ENCODE measurements at places on chromosomes 1 and 21.

DNA sequence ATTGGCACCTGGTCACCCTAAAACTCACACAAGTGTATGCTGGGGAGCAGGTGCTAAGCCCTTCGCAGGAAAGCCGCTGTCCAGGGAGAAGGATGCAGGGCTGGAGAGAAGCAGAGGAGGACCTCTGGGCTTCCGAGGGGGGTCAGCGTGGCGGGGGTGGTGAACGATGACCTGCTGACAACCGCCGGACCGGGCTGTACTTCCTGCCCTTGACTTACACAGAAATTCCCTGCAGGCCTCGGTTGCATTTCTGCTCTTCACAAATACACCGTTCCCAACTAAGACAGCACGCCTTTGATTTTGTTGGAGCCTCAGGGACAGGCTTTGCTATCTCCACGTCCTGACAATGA, 37.6 kb downstream of the SLC2A7 start:
- DNase-seq, result no peak

DNA sequence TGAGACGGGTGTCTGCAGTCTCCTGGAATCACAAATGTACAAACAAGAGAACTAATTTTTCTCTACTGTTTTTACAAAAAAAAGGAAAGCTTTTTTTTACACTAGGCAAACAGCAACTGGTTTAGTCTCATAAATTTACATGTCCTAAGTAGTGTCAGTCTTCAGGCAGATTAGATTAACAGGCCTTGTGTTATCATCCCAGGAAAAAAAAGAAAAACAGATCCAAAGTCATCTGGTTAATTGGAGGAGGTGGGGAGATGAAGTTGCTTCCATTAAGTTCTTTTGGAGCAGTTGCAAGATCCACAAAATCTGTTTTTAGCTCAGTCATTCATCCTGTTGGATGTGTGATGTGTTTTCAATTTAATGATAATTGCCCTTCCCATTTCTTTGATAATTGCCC, 363.5 kb upstream of the ADGRL2 start:
- DNase-seq, result no peak

DNA sequence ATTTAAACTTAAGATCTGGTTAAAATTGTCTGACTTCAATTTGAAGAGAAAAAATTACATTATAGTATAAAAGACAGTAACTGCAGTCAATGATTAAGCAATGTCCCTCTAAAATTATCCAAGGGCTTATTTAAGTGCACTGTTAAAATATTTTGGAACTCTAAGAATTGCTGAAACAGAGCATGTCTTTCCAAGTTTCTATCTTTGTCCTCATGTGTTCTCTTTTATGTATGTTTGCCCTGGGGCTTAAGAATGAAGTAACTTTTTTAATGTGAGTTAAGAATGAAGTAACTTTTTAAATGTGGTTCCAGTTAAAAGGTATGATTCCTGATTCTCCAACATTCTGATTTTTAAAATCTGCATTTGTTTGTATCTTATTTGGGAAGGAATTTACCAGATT, 69.0 kb upstream of the MARK1 start:
- no peak for DNase-seq

DNA sequence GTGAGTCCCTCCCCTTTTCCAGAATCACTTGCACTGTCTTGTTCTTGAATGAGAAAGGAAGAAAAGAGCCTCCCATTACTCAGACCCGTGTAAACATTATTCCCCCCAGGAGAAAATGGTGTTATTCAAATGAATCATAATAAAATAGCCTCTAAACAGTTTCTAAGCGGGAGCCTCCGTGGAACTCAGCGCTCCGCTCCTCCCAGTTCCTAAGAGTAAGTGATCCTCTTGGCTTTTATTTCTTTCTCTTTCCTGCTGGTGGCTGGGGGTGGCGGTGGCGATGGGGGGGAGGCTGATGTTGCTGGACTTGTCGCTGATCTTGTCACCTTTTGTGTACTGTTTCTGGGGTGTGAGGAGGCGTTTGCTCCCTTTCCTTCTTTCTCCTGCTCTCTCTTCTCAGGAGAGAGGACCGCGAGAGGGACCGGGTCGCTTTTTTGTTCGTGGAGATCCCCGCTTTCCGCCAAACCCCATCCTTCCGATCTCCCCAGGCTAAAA, 781 bp downstream of the PROX1 start:
- no peak for DNase-seq

GRCh38 chr1:221336126-221336525, 405.8 kb downstream of the DUSP10 start:
- DNase-seq, result peak; percentile 19

- DNase-seq, result no peak
Observed at GRCh38 chr1:70978623-70979022, 69.0 kb downstream of the PTGER3 start.

GRCh38 chr1:246600579-246600978, 34.3 kb downstream of the CNST start:
- no peak for DNase-seq

DNA sequence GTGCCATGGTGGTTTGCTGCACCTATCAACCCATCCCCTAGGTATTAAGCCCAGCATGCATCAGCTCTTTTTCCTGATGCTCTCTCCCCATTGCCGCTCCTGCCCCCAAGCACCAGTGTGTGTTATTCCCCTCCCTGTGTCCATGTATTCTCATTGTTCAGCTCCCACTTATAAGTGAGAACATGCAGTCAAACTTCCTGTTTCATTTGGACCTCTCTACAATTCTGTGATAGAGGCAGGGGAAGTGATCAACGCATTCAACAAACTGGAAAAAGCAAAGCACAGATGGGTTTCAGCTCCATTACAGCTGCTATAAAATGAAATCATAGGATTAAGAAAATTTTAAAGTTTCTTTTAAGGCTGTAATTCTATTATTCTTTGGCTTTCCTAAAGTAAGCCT, 23.3 kb upstream of the CD55 start:
- DNase-seq, result no peak

DNA sequence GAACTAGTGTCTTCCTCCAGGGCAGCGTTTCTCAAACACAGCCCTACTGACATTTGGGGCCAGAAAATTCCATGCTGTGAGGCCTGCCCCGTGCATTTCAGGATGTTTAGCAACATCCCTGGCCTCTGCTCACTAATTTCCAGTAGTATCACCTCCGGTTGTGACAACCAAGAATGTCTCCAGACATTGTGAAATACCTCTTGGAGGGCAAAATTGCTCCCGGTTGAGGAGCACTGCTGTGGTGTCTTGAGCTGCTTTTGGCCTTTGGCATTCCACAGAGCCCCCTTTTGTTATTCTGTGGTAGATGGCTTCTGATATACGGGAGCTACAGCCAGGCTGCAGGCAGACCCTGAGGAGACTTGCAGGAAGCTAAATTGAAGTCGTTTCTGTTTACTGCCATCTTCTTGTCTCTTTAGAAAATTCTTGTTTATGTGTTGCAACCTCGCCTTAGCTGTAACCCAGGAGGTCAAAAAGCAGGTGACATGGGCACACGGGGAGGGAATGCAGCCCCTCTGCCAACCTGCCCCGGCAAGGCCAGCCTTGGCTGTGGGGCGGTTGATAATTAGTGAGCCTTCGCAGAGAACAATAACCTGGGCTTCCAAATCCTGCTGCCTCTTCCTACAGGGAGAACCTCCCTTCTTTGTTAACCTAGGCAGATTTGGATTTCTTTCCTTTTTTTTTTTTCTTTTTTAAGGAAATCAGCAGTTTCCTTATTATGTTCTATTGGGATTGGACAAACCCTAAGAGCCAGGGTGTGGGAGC, 74.7 kb upstream of the AKT3 start:
- DNase-seq, result peak; percentile 44

- DNase-seq, result no peak
Observed at GRCh38 chr21:36463991-36464390, 15.9 kb downstream of the CLDN14 start.

DNA sequence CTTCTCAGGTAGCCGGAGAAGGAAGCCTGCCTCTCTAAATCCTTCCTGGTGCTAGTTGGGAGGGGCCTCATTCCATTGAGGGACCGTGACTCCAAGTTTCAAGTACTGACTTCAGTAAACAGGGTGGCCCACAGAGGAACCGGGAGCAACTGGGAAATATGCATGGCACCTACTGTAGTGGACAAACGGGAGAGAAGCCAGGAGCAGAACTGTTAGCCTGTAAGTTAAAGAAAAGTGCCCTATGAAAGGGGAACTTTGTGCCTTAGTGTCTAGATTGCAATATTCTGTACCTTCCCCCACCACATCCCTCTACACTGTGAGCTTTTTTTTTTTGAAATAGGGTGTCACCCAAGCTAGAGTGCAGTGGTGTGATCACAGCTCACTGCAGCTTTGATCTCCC, 33.2 kb upstream of the KANK4 start:
- DNase-seq, result no peak

DNA sequence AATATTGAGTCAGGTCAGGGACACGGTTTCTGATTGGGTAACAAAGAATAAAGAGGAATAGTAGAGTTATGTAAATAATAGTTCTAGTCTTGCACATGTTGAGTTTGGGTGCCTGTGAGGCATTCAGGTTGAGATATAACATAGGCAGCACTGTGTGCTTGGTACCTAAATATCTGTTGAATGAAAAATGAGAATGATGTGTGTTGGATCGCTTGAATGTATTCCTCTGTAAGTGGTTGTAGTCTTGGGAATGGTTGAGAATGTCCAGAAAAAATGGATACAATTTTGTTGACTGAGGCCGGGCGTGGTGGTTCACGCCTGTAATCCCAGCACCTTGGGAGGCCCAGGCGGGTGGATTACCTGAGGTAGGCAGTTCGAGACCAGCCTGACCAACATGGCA, 116.3 kb upstream of the HNRNPU start:
- no peak for DNase-seq

GRCh38 chr1:156499194-156499841, 1.3 kb downstream of the MEF2D start:
- DNase-seq, result no peak

- DNase-seq, result no peak
Observed at GRCh38 chr1:2375923-2376260, 15.5 kb downstream of the MORN1 start.

DNA sequence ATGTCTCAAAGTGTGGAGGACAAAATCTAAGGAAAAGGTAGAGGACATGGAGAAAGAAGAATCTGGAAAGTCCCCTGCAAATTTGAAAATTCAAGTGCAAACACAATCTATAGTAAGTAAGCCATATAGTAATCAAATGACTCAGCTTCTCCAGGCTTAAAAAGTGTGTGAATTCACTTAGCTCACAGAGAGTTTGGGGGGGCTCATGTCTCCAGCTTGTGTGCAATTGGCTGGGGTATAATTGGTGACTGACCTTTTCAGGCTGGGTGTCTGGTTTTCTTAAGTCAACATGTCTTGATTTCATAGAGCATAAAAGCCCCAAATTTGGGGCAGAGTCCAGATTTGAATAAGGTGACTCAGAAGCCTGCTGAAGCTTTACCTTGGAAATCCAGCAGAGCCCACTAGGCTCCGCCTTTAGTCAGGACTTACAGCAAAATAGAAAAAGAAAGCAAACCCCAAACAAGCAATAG, 8.6 kb downstream of the CLDN14 start:
- no peak for DNase-seq

GRCh38 chr1:228477263-228477662, 9.9 kb upstream of the RNF187 start:
- no peak for DNase-seq

- DNase-seq, result no peak
Observed at GRCh38 chr1:10242135-10242534, 31.8 kb downstream of the KIF1B start.

DNA sequence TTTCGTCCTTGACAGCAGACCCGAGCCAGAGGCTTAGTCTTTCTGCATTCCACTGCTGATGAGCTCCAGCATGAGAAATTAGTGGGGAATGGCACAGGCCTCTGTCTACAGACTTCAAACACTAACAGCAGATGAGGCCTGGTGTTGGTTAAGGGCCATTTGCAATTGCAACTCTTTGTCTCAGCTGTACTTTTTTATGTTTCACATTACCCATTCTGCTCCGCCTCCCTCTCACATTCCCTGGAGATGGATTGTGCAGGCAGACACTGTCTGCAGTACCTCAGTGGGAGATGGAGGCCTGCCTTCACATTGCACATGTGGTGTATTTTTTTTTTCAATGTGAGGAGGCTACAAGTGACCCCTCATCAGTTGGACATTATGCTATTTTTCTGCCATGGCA, 370.2 kb downstream of the DUSP10 start:
- no peak for DNase-seq

DNA sequence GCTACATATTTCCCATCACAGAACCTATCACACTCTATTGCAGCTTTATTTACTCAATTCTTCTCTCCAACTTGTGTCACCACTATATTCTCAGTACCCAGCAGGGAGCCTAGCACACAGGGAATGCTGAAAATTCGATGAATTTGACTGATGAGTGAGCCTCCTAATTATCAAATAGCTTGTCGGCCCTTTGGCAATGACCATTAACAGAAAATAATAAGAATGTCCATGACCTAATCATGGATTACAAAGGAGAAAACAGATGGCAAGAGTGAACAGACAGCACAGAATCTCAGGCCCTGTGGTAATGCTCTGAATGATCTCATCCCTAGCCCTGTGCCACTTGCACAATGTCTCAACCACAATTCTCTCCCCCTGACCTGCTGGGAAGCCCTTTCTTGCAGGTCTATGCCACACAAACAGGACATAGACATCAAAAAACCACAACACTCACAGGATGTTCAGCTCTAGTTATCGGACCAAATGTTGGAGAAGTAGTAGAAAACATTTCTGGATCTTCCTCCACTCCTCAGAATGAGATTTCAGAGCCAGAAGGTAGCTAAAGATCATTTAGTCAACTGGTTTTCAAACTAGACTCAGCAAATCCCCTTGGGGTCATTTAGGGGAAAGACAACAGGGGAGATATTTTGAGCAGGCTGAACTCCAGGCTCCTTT, 68.4 kb downstream of the LUZP1 start:
- peak; percentile 67 for DNase-seq

GRCh38 chr1:159483501-159483900, 44.0 kb downstream of the OR10J1 start:
- DNase-seq, result no peak

DNA sequence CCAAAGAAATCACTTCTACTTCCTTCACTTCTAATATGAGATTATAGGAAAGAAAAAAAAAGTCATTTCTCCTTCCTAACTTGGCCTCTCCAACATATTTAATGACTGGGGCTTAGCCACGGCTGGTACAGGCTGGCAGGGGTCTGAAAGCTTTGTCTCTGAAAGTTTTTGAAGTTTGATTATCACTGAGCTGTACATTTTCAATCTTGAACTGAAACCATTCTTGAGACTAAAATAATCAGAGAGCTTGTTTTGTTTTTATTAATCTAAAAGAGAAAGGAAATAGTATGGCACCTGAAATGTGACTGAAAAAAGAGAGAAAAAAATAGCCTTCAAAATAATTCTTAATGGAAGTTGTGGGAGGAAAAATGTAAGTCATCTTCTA, 3.8 kb upstream of the KRTAP19-8 start:
- DNase-seq, result no peak

DNA sequence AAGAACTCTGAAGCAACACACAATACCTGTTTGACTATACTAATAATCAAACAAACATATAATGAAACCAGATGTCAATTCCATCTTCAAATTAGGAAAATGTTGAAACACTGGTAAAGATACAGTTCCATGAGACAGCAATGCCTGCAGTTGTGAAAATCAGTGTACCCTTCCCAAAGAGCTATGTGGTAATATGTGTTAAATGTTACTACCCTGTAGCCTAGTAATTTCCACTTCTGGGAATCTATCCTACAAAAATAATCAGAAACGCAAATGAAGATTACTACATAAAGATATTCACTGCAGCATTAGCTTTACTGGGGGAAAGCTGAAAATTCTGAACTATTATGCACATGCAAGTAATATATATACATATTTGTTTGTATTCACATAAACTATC, 16.9 kb downstream of the GLIS1 start:
- DNase-seq, result no peak
